NCI-H2171 treated with DMSO at 0.1 percent for 48 hours (cell line): ENCODE measurements at places on chromosomes 16 and 17.

GRCh38 chr16:10577305-10578202, 2.8 kb downstream of the EMP2 start:
- DNase-seq: peak; percentile 73

DNA sequence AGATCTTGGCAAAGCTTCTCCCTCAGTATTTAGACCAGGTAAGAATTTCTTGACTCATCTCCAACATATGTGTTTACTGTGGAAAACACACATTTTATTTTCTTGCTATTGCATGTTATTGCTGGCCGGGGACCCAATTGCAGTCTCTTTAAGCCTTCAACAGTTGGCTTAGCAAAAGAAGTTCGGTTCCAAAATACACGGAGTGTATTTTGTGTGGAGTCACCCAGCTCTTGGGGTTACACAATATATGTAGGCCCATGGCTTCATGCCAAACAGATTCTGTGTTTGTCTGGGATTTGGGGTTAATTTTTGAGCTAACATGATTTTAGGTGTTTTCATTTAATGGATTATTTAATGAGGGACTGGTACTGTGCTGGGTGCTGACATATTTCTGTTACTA, 4.0 kb downstream of the ALDH3A2 start:
- DNase-seq: no peak

GRCh38 chr16:83130039-83130438, 503.3 kb downstream of the CDH13 start:
- no peak for DNase-seq

DNA sequence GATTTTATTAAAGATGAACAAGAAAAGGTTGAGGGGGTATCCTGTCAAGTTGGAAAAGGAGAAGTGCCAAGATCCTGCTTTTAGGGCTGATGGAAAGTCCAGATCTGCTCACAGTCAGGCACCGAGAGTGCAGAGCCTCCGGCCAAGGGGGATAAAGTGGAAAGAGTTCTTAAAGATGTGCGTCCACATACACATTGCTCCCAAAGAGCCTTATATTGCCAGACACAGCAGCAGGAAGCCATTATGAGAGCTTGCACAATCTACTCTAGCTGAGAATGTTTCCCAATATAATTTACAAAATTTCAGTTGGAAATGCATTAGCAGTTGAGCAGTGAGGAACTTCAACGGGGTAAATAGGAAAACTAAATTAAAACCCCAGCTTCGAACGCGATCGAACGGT, 95.6 kb downstream of the SALL1 start:
- no peak for DNase-seq

DNA sequence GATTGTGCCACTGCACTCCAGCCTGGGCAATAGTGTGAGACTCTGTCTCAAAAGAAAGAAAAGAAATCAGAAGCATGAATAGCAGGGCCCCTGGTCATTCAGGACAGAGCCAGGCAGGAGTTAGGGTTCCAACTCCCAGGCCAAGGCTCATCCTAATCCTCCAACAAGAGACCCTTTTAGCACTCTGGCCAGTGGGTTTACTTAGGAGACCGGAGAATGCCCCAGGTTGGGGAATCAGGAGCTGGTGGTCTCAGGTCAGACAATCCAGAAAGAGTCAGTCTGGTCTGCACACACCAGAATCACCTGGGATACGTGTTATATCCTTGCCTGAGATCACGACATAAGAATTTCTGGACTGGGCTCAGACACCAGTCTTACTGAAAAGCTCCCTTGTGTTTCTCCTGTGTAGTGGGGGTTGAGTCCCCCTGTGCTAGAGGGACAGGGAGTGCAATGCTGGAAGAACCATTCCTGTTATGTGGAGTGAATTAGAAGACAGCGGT, 48.7 kb downstream of the CCDC42 start:
- no peak for DNase-seq

DNA sequence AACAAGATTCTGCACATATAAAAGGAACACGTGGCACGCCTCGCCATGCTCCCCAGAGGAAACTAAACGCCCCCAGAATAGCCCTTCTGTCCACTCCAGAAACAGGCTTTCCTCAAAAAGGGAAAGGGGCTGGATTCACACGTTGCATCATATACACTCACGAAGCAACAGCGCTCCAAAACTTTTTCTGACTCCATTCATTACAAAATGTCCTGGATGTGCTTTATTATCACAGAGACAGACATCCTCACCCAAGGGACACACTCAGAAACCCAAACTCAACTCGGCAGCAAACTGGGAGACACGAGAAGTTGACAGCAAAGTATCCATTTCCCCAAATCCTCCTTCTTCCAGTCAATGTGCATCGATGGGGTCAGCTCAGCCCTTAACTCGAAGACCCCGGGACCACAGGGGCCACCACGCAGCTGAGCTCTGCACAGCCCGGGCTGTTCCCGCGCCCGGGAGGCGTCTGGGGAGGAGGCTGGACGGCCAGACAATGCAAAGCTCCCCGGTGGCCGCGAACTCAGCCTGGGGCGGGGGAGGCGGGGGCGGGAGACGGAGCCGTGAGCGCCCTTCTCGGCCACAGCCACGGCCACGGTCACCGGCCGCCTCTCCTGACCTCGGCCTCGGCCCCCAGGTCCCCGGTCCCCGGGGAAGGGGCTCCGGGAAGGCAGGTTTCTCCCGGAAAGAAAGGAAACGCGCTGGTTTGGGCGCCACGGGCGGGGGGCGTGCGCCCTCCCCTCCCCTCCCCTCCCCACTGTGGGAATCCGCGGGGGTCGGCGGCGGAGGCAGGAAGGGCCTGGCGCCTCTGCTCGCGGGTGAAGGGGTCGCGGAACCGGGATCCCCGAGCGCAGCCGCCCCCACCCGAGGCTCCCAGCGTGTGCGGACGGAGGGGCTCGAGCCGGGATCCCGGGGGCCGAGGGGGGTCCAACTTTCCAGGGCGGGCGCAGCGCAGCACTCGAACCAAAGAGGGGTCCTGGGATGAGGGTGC, 1.2 kb downstream of the NXN start:
- DNase-seq: no peak
